ENCODE measurements at places on chromosomes 6 and 20. TPM values are rescaled to one million over a fixed set of nuclear protein-coding genes. Genes with fewer than 3 reads are reported as not detected.

The BPIFB6 gene
- total RNA-seq, result not detected

- no peak for DNase-seq
These were observed 49.4 kb downstream of the IYD start for GRCh38 chr6:150417899-150418826.

GRCh38 chr20:35680452-35681183, 15.9 kb upstream of the CPNE1 start:
- DNase-seq, result peak; percentile 15

DNA sequence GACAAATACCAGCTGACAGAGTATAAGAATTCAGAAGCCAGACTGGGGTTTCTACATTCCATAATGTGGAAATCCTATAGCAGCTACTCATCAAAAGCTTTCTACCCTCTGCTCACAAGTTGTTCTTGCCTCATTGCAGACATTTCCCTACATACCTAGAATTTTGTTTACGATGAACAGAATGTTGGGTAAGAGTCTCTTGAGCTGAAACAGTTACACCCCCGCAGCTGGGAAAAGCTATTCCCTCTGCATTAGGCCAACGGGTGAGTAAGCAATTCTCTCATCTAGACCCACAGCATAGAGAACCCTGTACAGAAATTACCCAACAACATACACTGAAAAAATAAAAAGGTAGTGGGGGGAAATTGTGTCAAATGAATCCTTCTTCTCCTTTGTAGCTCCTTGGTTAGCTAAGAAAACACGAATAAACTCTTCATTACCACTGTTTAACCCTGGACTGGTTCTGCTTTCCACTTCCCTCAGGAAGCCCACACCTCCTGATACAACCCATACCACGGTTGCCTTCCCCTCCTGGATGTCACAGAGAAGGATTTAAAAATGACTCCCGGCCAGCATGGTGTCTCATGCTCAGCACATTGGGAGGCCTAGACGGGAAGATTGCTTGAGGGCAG, 215.0 kb upstream of the SHLD1 start:
- no peak for DNase-seq

- DNase-seq, result no peak
These were observed 1.1 kb upstream of the BHLHE23 start for GRCh38 chr20:63007646-63008488.

GRCh38 chr20:62339647-62340062, 27.5 kb downstream of the LAMA5 start:
- DNase-seq, result no peak

GRCh38 chr6:71454056-71454455, 165.4 kb downstream of the OGFRL1 start:
- no peak for DNase-seq

GRCh38 chr6:19714434-19715166, 122.6 kb upstream of the ID4 start:
- no peak for DNase-seq

DNA sequence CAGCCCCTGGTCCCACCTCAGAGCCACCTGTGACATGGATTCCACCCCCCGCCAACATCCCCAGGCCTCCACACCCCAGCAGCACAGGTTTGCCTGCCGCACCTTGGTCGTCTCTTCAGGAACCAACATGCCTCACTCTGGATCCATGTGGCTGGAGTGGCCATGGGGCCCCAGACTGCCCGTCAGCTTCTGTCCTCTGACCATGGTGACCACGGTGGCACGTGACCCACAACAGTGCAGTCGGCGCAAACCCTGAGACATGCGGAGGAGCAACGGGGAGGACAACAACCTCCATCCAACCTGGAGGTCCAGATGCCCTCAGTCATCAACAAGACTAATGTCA, 85.6 kb downstream of the ANKRD60 start:
- peak; percentile 62 for DNase-seq

The MLN gene
- 0.65 TPM for total RNA-seq

GRCh38 chr20:38453941-38454340, 18.7 kb upstream of the RALGAPB start:
- no peak for DNase-seq
